ENCODE measurements at places on chromosomes 16 and 17. TPM values are rescaled to one million over a fixed set of nuclear protein-coding genes. Genes with fewer than 3 reads are reported as not detected.

CCDC102A gene
- polyA plus RNA-seq, result 20.3 TPM

DNA sequence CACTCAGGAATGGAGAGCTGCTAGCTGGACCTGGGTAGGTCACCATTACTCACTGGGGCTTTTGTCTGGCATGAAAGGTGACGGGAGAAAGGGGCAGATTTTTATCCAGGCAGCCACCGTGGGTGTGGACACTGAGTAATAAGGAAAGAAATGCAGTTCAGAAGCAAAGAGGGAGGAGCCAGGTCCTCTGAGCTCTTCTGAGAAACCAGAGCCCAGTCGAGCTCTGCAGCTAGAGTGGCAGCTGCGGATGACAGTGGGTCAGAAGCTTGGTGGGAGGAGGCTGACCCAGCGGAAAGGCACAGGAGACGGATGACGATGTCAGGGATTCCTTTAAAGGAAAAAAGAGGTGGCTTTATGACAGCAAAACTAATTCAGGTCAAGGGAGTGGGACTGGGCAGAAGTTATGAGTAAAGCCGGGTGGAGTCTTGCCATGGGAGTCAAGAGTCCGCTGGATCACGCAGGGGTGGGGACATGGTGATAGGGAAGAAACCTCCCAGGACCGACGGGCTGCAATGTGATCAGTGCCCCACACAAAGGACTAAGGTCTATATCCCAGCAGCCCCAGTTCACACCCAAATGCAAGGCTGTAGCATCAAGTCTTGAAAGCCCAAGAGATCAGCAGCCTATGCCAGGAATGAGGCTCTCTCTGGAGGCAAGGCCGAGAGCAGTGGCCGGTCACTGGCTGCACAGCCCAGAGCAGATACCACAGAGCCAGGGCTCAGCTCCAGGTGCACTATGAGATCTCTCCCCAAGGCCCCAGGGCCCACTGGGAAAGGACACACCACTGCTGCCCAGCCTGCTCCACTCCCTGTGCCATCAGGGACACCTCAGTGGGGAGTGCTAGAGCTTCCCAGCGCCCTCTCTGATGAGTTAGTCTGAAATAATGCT is 6.3 kb upstream of the MNT start:
- DNase-seq, result no peak

DNA sequence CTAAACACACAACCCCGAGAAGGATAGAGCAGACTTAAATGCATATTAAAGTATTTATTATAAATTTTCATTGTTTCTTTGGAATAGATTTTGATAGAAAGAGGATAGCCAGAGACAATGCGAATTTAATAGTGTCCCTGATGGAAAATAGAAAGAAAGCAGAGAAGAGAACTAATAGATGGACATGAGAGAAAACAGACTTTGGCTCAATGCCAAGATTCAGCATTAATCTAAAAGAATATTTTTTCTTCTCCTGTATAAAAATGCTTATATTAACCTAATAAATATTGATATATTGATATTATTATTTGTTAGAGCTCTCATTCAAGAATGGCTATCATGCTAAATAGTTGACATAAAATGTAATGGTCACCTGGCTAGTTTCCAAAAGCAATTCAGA is 173.4 kb downstream of the KIF2B start:
- DNase-seq, result no peak

- DNase-seq, result no peak
Observed at GRCh38 chr16:84362471-84362941, 5.8 kb upstream of the ATP2C2 start.

DNA sequence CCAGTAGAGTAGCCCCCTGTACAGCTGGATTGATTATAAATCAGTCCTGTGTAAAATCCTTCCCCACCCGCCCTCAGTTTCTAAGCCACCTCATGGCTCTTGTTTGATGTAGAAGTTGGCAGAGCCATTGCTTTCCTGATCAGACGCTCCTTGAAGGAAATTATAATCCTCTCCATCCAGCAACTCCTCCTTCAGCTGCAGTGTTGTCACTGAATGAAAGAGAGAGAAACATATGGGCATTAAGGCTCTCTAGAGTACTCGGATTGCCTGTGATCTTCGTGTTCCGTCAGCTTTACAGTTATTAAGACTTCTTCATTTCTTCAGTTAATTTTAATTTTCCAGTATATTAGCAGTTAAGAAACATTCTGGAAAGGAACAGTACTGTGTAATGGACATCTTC is 14.3 kb downstream of the NME2 start:
- DNase-seq, result no peak

- no peak for DNase-seq
Observed at GRCh38 chr17:78039581-78039980, 81.1 kb downstream of the TNRC6C start.

DNA sequence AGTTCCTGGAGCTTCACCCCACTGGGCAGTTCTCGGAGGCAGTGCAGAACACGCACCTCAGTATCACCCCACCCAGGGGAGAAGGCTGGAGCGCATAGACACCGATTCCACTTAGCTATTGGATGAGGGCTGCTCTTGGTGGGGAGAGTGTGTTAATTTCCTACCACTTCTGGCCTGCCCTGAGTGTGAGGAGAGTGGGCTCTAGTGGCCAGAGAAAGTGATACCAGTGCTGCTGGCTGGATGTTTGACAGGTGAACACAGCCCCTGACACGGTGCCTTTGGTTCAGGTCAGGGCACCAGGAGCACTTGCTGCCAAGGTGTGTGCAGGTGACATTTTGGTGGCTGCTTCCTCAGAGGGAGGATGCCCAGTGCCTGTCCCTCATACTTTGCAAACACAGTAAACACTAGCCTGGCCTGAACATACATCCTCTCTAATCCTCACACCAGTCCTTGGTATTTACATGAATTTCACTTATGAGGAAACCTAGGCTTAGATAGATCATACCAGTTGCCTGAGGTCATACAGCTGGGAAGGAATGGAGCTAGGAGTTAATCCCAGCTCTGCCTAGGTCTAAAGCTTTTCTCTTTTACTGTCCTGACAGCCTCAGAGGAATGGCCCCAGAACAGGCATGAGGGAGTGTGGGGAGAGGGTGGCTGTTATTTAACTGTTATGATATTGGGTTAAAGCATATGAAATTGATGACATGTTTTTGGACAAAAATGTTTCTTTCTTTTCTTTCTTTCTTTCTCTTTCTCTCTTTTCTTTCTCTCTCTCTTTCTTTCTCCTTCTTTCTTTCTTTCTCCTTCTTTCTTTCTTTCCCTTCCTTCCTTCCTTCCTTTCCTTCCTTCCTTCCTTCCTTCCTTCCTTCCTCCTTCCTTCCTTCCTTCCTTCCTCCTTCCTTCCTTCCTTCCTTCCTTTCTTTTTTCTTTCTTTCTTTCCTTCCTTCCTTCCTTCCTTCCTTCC is 21.0 kb upstream of the ITGAX start:
- DNase-seq, result no peak

GRCh38 chr16:82088483-82088882 is 53.4 kb downstream of the HSD17B2 start:
- DNase-seq, result no peak
